ENCODE measurements at places on chromosomes 7 and 10.
A peak's percentile ranks its signal among the peaks of the same experiment; 100 is the strongest.

GRCh38 chr7:116446212-116446855, 53.2 kb upstream of the CAV2 start:
- DNase-seq, result peak; percentile 60

DNA sequence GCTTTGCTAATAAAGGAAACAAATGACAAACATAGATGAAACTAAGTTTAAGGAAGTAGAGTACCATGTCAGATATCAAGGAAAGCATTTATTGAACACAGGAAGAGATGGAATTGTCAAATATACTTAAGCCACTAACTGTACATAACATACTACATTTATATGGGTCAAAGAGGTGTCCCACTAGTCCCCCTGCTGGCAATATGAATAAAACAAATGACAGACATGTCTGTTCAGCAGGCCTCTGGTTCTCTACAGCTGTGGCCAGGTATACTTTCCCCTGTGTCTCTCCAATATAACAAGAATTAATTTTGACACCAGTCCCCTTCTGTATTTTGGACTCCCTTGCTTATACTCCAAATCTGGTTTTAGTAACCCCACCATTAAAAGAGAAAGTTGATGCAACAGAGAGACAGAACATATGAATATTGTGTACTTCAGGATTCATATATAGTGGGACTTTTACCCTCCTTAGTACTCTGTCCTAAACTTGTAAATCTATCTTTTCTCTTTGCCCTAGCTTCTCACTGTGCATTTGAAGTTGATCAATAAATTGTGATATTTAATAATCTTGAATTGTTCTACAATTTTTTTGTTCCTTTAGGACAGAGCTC, 42.9 kb downstream of the CD36 start:
- DNase-seq, result no peak

GRCh38 chr7:151454305-151454704, 14.4 kb upstream of the CRYGN start:
- DNase-seq, result no peak

GRCh38 chr10:131514454-131514853, 202.9 kb upstream of the TCERG1L start:
- DNase-seq, result no peak

DNA sequence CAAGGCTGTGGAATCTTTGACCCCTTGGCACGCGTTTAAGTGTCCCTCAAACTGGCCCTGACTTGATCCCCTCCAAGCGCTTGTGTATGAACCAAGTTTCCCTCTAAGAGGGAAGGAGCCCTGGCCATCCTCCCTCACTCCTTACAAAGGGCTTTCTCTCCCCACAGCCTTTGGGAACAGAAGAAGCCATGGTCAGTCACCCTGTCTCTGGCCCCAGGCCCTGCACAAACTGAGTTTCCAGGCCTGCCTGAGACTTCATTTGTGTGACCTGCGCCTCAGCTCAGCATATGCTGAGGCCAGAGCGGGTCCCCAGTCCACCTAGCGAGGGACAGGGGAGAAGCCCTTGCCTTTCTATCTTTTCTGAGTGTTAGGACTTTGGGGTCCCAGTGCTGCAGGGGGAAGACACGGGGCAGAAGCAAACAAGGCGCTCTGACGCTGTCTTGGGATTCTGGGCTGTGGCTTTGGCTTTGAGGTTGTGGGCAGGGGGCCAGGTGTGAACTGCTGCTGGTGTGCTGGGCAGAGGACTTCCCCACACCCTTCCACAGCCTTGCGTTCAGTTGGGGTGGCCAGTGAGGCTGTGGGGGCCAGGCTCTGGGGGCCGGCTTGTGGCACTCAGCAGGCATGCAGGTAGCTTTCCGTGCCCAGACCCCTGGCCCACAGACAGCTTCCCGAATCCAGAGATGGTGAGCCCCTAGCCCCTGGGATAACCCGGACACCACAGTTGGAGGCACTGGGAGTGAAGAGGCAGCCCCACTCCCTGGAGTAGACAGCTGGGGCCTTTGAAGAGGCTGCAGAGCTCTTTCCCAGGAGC, 1.5 kb downstream of the RET start:
- no peak for DNase-seq

DNA sequence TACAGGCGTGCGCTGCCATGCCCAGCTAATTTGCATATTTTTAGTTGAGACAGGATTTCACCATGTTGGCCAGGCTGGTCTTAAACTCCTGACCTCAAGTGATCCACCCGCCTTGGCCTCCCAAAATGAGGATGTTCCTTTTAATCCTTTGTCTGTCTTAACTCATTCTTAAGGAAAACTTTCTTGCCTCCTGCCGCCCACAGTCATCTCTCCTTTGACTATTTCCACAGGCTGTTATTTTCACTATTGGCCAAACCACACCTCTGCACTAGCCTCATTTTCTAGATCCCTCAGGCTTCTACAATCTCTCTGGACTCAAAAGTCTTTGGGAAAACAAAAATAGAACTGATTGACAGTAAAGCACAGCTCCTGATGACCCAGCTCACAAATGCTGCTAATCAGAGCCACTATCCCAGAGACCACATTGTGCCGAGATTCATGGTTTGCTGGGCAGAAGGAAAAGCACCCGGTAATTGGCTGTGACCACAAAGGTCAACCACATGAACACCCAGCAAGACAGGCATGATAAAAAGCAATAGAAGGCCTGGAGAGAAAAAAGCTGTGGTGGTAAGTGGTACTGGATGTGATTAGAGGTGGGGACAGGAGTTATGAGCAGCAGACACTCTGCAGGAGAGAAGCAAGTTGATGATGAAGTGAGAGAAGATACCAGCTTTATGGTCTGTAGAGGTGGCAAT, 44.1 kb upstream of the ZNRF2 start:
- DNase-seq, result no peak

- no peak for DNase-seq
Measured at GRCh38 chr7:137716061-137716460, 130.7 kb downstream of the DGKI start.

DNA sequence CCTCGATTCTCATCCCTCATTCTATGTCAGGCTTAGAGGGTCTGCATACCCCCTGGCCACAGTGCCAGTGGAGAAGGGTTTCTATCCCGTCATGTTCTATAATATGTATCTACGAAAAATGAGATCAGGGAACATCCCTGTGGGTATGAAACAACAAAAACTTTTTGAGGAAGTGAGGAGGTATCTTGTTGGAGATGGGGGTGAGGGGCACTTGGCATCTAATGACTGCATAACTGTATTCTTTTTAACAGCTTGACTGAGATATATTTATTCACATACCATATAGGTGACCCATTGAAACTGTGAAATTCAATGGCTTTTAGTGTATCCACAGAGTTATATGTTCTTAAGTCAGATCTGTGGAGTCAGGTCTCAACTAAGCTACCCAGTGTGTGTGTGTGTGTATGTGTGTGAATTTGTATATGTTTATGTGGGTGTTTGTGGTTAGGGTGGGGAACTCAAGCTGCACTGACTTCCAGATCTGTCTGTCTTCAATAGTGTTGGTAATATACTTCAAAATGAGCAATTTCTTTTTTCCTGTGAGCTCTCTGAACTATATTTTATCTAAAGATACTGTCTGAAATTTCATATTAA, 528.9 kb downstream of the CNTNAP2 start:
- no peak for DNase-seq

DNA sequence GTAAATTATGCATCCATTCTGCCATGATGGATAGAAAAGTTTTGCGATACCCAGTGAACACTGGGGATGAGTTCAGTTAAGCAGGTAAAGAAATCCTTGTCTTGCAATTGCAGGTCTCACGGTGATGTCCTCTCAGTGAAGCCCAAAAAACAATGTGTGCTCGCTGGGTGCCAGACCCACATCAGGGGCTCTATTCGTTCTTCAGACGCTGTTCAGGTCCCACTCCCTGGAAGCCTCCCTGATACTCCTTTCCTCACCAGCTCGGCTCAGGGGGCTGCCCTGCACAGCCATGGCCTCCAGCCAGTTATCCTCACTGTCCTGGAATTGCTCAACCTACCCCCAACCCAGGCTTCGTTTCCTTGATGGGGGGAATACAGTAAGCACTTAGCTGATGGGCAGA, 323.5 kb downstream of the ADARB2 start:
- DNase-seq, result no peak

DNA sequence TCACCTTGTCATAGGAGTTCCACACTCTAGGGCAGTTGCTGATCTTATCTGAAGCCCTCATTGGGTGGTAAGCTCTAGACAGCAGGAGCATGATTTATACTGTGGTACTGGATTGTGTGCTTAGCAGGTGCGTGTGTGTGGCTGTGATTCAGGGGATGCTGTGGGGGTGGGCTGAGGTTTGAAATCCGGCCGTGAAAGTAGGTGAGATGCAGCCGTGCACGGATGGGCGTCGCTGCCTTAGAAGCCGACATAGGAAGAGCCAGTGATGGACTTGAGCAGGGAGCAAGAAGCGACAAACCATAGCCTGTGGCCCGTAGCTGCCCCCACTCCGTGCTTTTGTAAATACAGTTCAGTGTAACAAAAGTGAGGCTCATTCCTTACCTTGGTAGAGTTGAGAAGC, 38.2 kb downstream of the PROSER2 start:
- DNase-seq, result no peak

- DNase-seq, result no peak
Measured at GRCh38 chr7:34849986-34850385, 187.3 kb downstream of the DPY19L1 start.

DNA sequence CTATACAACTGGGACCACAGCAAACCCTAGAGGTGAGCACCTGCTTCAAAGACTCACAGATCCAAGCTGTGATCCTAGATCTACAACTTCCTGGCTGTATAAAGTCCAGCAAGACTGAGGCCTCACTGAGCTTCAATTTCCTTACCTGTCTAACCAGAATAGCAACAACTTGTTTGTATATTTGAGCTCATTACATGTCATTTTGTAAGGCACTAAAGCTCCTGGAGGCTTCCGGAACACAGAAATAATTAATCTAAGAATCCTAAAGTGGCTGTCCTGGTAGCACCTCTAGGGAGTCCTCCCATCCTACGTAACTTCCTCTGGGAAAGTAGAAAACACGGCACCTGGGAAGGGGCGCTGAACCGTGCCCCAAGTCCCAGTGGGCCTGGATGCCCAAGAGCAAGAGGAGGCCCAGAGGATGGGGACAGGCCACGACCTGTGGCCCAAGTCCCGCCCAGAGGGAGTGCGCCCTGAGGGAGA, 39.4 kb downstream of the HK1 start:
- no peak for DNase-seq

GRCh38 chr7:141416650-141417270, 134.4 kb upstream of the AGK start:
- DNase-seq, result no peak

DNA sequence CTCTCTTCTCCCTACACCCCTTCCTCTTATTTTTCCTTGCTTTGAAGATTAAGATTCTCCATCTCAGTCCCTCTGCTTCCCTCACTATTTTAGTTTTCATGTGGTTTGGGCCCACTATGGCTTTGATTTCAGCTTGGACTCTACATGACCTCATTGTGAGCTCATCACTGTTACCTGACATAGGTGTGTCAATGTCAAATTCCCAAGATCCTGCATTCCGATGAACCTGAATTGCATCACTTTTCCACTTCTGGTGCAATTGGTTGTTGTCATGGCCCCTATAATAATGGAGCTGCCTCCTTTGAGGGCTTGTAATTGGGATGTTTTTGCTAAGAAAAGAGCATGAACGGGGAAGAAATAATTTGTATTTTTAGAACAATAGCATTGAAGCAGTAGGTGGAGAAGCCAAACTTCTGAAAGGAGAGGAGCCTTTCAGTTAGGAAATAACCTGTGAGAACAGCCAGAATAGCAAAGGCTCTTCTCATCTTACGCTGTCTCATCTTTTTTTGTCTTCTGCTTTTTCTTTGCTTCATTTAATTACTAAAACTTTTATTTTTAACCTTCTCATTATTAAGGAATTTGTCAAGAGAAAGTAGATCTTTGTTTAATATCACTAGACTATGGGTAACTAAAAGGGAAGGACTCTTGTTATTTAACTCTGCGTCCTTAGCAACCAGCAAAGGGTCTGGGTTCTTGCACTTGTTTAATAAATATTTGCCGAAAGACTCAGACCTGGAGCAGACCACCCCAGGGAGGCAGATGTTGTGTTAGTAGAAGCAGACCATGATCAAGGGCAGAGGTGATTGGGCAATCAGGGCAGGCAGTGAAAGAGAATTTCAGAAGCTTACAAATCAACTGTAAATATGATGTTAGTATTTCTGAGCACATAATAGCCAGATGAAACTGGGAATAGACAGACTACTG, 95.4 kb downstream of the TES start:
- no peak for DNase-seq

- DNase-seq, result peak; percentile 59
Measured at GRCh38 chr7:48090095-48090805, 1.2 kb downstream of the UPP1 start.

DNA sequence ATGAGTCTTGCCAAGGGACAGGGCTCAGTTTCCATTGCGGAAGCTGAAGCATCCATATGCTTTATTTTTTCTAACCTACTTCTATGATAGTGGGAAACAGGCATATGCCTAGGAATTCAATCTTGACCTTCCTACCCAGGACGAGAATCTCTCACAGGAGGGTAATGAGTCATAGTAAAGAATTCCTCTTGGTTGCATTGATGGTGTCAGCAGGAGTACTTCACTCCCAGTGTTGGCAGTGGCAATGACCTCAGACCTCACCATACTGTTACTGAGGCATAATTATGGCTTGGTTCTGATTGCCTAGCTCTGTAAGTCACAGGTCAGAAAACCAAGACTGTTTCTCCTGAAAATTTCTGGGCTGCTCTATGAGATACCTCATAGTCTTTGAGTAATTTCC, 552.9 kb downstream of the ARL4A start:
- no peak for DNase-seq

DNA sequence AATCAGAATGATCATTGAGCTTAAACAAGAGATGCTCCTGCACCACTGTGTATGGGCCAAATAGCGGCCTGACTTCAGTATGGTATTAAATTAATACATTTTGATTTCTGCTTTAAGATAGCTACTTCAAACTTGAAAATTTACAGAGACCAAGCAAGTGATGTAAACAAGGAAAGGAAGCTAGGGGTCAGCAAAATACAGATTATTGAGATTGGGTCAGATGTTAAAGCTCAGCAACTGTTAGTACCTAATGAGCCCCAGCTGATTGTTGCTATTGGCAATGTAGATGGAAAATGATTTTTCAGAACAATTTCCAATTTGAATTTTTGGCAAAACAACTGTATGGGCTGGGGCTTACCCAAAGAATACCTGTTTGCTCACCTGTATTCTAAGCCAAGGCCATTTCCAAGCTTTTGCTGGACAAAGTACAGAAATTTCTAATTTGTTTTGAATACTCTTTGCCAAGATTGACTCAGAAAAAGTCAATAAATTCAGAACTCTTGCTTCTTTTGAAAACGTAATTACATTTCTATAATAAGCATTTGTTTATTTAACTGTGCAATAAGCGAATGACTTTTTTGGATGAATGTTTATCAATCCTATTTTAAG, 23.0 kb upstream of the DLD start:
- DNase-seq, result no peak

GRCh38 chr7:3092468-3092867, 48.8 kb upstream of the CARD11 start:
- DNase-seq, result peak; percentile 37

DNA sequence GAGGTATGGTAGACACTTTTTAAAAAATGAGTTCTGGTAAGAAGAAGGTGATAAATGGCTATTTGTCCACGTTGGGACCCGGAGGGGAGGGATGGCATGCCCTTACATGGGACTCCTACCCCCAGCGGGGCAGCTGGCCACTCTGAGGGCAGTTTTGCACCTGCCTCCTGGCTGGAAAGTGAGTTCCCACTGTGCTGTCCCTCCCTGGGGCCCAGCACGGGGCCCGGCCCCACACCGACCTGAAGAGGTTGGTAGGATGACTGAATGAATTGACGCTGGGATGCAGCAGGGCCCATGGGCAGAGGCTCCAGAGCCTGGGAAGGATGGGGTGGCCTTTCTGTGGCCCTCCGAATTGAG, 601 bp upstream of the AEBP1 start:
- DNase-seq, result no peak
